AML-193 (cell line): ENCODE measurements at places on chromosomes 6 and 20.

DNA sequence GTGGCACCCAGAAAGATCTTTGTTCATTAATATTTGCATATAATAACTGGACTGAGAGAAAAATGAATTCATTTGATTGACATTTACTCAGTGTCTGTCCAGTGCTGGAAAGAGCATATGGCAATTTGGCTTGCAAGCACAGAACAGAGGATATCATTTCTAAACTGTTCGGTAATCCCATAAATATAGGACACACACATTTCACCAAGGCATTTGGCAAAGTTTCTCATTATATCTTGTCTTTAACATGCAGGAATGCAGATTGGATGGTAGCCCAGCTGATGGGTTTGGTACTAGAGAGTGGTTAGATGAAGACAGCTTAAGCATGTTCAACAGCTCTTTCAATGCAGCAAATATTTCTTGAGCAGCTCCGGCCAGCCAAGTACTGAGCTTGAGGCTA lies 259.2 kb downstream of the PRKN start:
- no peak for DNase-seq

- no peak for DNase-seq
Observed at GRCh38 chr6:47265971-47266370, 43.7 kb downstream of the TNFRSF21 start.

- DNase-seq: no peak
Observed at GRCh38 chr20:48754292-48754691, 73.5 kb downstream of the PREX1 start.

GRCh38 chr6:167898673-167899311 lies 72.1 kb downstream of the AFDN start:
- peak; percentile 55 for DNase-seq

- DNase-seq: no peak
Observed at GRCh38 chr6:75203721-75204120, 2.1 kb downstream of the COL12A1 start.

DNA sequence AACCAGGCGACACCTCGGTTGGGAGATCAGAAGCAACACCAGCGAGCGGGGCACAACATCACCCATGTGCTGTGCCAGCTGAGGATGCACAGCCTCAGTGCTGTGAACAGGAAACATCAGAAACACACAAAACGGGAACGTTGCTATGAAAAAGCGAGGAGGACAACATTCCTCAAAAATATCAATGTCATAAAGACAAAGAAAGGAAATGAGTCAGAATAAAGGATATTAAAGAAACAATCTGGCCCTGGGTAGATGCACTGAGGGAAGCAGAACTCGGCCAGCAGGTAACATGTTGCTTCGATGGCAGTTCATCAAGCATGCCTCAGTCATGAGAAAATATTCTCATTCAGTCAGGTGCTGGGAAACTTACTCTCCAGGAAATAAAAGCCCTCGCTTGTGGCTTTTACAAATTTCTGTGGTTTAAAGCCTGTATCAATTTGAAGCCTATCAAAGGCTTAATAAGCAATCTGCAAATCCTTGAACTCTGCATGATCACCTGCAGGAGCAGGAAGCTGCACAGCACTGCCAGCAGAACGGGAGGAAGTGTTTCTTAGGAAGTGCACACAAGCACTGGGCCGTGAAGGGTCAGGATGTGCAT lies 77.5 kb downstream of the GINS1 start:
- no peak for DNase-seq

- no peak for DNase-seq
Observed at GRCh38 chr6:153162646-153163045, 31.6 kb upstream of the RGS17 start.
